GM23338 (cell line): ENCODE measurements at places on chromosomes 5 and 9. TPM values are rescaled to one million over a fixed set of nuclear protein-coding genes. Genes with fewer than 3 reads are reported as not detected.

- DNase-seq: no peak
- H3K4me1 ChIP-seq: peaks cover 5% of the 10 kb centered on the region; the same call in 1 of the 2 replicates
- no peak overlapping the region for H3K27ac ChIP-seq
Observed at GRCh38 chr5:105639511-105639910, 2031.2 kb downstream of the EFNA5 start.

SLC46A2 gene
- not detected in 2 replicates for total RNA-seq

DNA sequence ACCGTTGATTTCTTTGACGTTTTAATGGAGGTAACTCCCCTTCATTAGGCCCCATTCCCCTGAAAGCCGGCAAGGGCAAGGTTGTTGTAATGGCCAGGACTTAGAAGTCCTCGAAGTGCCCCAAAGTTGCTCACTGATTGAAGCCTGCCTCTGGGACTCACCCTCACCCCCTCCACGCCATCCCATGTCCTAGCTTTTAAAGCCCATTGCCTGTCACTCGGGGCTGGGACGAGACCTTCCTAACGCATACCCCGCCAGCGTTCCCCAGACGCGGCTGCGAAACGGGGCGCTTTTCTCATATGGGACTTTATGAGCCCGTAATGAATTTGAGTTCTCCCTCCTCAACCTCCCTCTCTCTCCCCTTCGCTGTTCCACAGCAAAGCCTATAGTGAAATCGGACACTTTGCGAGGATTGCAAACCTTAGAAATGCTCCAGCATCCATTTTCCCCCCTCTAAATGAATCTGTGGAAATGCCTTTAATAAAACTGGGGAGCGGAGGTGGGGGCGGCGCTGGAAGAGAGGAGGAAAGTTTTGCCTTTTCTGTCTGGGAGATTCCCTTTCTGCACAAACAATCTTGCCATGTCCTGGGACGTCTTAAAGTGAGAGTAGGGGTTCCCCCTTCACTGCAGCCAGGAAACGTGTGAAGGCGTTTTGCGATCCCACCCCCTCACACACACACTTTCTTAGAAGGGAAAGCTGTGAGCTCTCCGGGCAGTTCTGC, 1.5 kb downstream of the PAPPA start:
- DNase-seq: peak; percentile 54
- H3K4me1 ChIP-seq: peaks cover 36% of the 10 kb centered on the region
- peaks cover 65% of the 10 kb centered on the region for H3K27me3 ChIP-seq
- no peak overlapping the region for H3K27ac ChIP-seq
- no peaks in the 10 kb centered on the region for H3K36me3 ChIP-seq
- peak overlapping the region; percentile 76 for H3K4me3 ChIP-seq

SPTLC1 gene
- 91.0 and 100 TPM in 2 replicates for total RNA-seq

DNA sequence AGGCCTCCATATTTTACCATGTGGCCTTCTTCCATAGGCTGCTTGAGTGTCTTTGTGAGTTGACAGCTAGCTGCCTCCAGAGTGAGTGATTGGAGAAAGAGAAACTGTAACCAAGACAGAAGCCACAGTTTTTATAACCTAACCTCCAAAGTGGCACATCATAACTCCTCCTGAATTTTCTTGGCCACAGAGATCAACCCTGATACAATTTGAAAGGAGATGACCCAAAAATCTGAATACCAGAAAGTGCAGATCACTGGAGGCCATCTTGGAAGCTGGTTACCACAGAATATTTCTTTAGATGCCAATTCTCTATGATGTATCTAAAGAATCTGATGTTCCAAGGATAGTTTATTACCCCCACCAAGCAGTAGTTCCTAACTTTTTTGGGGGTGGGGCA, 254.3 kb upstream of the PDE4D start:
- H3K36me3 ChIP-seq: no peaks in the 10 kb centered on the region
- H3K4me3 ChIP-seq: no peak overlapping the region
- DNase-seq: no peak
- no peaks in the 10 kb centered on the region for H3K27me3 ChIP-seq
- H3K27ac ChIP-seq: no peak overlapping the region
- no peaks in the 10 kb centered on the region for H3K4me1 ChIP-seq

KLHL9 gene
- 22.1 and 24.0 TPM in 2 replicates for total RNA-seq

DNA sequence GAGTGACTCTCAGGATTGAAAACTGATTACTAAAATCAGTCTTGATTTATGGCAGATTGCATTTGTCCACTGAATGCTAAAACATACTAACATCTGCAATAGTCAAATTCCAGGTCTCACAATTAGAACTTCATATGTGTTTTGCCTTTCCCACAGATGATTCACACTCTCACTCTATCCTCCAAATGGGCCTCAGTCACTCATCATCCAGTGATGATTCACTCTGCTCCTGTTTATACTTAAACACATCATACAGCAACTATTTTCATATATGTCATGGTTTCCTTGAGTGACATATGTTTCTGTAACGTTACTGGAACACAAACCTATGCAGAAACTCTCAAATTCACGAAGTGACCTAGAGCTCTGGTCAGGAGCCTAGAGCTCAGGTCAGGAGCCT, 512.9 kb downstream of the HINT1 start:
- H3K27me3 ChIP-seq: no peaks in the 10 kb centered on the region
- H3K36me3 ChIP-seq: no peaks in the 10 kb centered on the region
- DNase-seq: no peak
- H3K4me1 ChIP-seq: no peaks in the 10 kb centered on the region

DNA sequence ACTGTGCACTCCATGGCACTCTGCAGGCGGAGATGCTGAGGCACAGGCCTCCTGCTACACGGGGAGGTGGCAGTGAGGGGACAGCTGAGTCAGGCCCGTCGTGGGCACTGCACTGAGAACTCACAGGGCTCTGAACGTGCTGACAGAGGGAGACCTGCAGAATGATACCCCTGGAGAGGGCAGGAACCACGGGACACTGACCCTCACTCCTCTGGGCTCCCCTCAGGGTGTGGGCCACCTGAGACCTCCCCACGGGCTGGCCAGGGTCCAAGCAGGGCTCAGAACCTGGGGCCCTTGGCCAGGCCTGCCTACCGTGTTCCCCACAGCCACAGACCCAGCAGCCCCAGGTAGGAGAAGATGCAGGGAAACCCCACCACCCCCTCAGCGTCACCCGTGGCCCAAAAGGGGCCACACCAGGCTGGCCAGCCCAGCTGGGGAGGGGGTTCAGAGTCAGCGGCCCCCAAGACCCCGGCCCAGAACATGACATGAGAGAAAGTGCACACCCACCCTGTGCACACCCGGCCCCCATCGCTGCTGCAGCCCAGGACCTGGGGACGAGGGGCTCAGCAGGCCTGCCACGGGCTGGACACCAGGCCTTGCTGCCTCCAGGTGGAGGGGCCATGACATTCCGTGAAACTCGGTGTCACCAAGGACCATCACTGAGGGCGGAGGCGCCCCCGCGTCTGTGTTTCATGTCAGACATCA, 30.9 kb downstream of the GLT6D1 start:
- DNase-seq: no peak
- H3K27ac ChIP-seq: no peak overlapping the region
- no peaks in the 10 kb centered on the region for H3K27me3 ChIP-seq
- no peaks in the 10 kb centered on the region for H3K36me3 ChIP-seq

DNA sequence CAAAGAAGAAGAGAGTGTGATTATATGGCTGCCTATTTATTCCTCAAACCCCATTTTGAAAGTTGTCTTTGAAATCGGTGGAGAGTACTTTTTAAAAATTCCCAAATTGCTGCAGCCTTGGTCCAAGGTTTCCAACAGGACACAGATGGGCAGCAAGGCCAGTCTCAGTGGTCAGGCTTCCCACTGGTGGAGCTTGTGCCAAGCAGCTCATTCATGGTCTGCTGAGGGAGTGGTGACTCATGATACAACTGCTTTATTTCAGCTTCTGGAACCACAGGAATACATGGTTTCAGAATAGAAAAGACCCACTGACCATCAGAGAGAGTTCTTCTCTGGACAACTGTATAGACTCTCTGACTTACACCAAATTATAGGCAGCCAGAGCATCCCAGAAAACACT, 673.1 kb upstream of the KLF4 start:
- no peaks in the 10 kb centered on the region for H3K4me1 ChIP-seq
- DNase-seq: no peak
- H3K27me3 ChIP-seq: no peaks in the 10 kb centered on the region
- no peak overlapping the region for H3K27ac ChIP-seq
- H3K36me3 ChIP-seq: no peaks in the 10 kb centered on the region

PCDHGC5 gene
- 0.54 and 1.5 TPM in 2 replicates for total RNA-seq

GRCh38 chr9:120931231-120932085, 4.9 kb upstream of the TRAF1 start:
- peaks cover 15% of the 10 kb centered on the region; the same call in 1 of the 2 replicates for H3K27me3 ChIP-seq
- DNase-seq: no peak
- no peak overlapping the region for H3K27ac ChIP-seq
- H3K36me3 ChIP-seq: no peaks in the 10 kb centered on the region
- no peak overlapping the region for H3K4me3 ChIP-seq

FIBCD1 gene
- total RNA-seq: 4.4 and 15.5 TPM in 2 replicates

DNA sequence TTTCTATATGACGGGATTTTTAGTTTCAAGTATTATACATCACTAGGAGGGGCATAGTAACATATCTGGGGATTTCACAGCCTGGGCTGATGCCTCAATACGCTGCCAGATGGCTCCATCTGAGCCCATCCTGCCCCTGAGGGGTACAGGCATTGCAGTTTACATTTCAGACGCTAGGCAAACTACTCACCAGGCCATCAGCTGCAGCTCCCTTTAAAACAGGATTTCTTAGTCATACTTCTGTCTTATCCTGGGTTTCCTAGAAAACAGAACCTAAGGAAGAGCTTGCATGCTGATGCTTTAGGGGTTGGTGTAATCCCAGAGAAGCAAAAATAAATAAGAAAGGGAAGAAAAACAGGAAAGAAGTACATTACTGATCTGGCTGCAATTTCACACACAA, 372.8 kb upstream of the PIK3R1 start:
- peaks cover 21% of the 10 kb centered on the region for H3K4me1 ChIP-seq
- DNase-seq: peak; percentile 34

- H3K4me3 ChIP-seq: no peak overlapping the region
- H3K27me3 ChIP-seq: no peaks in the 10 kb centered on the region
- H3K36me3 ChIP-seq: no peaks in the 10 kb centered on the region
- no peaks in the 10 kb centered on the region for H3K4me1 ChIP-seq
Observed at GRCh38 chr5:135596157-135596763, 17.5 kb upstream of the CXCL14 start.

ANKRD55 gene
- not detected in 2 replicates for total RNA-seq

PCDHGC3 gene
- 12.9 and 13.3 TPM in 2 replicates for total RNA-seq

SLC1A3 gene
- 27.2 and 29.0 TPM in 2 replicates for total RNA-seq

DNA sequence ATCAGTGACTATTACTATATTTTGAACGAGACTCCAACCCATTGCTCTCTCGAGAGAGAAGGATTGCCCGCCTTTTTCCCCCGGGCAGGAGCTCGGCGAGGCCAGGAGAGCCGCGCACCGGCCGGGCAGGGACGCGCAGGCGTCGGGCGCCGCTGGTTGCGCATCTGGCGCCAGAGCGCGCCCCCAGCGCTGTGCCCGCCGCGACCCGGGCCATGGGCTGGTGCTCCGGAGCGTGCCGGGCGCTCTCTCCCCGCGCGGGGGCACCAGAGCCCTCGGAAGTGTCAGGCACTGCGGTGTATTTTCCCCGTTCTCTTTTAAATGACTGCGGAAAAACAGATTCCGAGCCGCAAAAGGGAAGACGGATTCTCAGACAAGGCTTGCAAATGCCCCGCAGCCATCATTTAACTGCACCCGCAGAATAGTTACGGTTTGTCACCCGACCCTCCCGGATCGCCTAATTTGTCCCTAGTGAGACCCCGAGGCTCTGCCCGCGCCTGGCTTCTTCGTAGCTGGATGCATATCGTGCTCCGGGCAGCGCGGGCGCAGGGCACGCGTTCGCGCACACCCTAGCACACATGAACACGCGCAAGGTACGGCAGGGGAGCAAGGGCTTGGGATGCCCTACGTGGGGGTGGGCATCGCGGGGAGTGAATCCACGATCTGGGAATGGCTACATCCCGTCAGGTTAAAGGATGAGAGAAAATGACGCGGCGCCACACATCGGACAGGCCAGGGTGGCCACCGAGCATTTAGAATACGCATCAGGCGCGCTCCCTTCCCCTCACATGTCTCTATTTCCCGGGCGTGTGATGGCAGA, 1.1 kb upstream of the NTRK2 start:
- H3K4me1 ChIP-seq: peaks cover 4% of the 10 kb centered on the region; the same call in 1 of the 2 replicates
- H3K27me3 ChIP-seq: peaks cover 76% of the 10 kb centered on the region
- H3K27ac ChIP-seq: no peak overlapping the region
- H3K4me3 ChIP-seq: peak overlapping the region; percentile 75

ZBTB26 gene
- 9.0 and 9.7 TPM in 2 replicates for total RNA-seq

GRCh38 chr5:118533156-118533555, 455.2 kb downstream of the DTWD2 start:
- H3K27me3 ChIP-seq: no peaks in the 10 kb centered on the region
- no peak overlapping the region for H3K27ac ChIP-seq
- H3K36me3 ChIP-seq: no peaks in the 10 kb centered on the region
- no peak for DNase-seq

DNA sequence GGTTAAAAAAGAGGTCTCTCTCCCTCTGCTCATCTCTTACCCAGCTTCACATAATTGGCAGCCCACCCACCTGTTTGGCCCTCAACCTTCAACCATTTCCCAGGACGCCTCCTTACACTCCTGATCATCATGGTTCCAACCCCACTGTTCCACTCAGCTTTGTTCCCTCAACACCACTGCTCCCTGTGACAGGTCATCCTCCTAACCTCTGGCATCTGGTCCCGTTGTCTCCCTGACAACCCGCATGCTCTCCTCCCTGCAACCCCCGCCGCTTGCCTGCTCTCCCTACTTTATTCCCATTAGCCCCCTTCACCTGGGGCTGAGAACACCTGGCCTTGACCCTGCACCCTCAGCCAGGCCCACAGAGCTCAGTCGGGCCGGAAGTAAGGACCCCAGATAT, 12.9 kb downstream of the PCDHGC5 start:
- no peak for DNase-seq
- H3K36me3 ChIP-seq: no peaks in the 10 kb centered on the region
- H3K4me1 ChIP-seq: peaks cover 2% of the 10 kb centered on the region; the same call in 1 of the 2 replicates
- no peak overlapping the region for H3K4me3 ChIP-seq
- H3K27ac ChIP-seq: no peak overlapping the region
- no peaks in the 10 kb centered on the region for H3K27me3 ChIP-seq

DNA sequence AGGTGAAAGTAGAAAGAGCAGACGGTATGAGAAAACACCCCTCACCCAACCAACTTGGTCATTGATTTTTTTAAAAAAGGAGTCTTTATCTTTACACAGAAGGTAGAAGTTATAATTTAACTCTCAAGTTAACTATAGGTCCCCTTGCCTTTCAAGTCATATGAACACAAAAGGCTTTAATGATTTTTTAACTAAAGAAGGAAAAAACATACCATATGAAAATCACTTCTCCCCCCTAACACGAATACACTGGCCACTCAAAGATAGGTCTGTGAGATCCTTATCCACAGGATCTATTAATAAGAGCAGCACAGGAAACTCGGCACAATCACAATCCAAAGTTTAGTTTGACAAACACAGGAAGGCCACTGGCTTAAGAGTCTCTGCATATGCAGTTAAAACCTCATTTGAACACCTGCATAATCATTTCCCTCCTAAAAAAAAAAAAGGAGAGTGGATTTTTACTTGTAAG, 138.0 kb downstream of the ENC1 start:
- H3K36me3 ChIP-seq: no peaks in the 10 kb centered on the region
- no peak for DNase-seq
- no peak overlapping the region for H3K4me3 ChIP-seq
- H3K27me3 ChIP-seq: no peaks in the 10 kb centered on the region
- no peak overlapping the region for H3K27ac ChIP-seq

NSG2 gene
- not detected in 2 replicates for total RNA-seq
